ENCODE measurements at places on chromosomes 3 and 15. TPM values are rescaled to one million over a fixed set of nuclear protein-coding genes. Genes with fewer than 3 reads are reported as not detected.

Gene ARHGAP11A
- 82.3 TPM for total RNA-seq

Gene MKRN2
- total RNA-seq: 26.4 TPM

Gene CHRM5
- total RNA-seq: not detected

Gene ZNF80
- not detected for total RNA-seq

Gene ARID3B
- total RNA-seq: 10.0 TPM
